ENCODE measurements at places on chromosomes 7 and 10. TPM values are rescaled to one million over a fixed set of nuclear protein-coding genes. Genes with fewer than 3 reads are reported as not detected.

DNA sequence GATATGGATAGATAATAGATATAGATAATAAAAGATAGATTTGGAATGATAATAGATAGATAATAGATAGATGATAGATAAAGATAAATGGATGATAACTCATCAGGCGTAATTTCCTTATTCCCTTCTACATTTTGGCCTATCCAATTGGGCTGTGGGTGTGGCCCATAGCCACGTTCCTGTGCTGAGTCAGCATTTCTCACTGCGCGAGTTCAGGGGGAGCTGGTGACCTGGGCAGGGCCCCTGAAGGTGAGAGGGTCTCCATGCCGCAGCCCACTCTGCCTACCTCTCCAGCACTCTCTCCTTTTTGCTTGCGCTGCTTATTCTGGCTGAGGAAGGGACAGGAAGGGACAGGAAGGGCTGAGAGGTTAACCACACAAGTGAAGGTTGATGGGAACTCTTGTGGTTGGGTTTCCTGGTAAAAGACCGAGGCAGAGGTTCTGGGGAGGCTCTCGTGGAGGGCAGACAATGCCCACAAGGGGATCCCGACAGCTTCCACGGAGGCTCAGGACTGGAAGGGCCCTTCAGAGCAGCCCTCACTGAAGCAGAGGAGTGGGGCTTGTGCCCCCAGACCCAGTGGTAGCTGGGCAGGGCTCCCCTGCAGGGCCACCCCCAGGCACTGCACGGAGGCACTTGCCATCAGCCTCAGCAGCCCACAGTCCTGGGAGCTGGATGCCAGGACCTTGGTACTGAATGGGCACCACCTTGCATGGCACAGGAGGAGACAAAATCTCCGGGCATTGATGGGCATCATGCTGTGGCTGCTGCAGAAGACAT is 247.3 kb upstream of the PITRM1 start:
- DNase-seq: no peak
- H3K4me1 ChIP-seq: peaks cover 19% of the 10 kb centered on the region
- H3K27me3 ChIP-seq: no peaks in the 10 kb centered on the region
- no peak overlapping the region for H3K4me3 ChIP-seq
- H3K27ac ChIP-seq: no peak overlapping the region

GRCh38 chr10:33273295-33274002 is 61.0 kb downstream of the NRP1 start:
- peak overlapping the region; percentile 83 for H3K27ac ChIP-seq
- H3K4me3 ChIP-seq: peak overlapping the region; percentile 34
- H3K4me1 ChIP-seq: peaks cover 38% of the 10 kb centered on the region
- H3K36me3 ChIP-seq: peaks cover 21% of the 10 kb centered on the region
- DNase-seq: peak; percentile 87
- H3K27me3 ChIP-seq: no peaks in the 10 kb centered on the region

- H3K27ac ChIP-seq: peak overlapping the region; percentile 76
- H3K36me3 ChIP-seq: no peaks in the 10 kb centered on the region
- peak; percentile 100 for DNase-seq
- H3K4me3 ChIP-seq: peak overlapping the region; percentile 58
- H3K27me3 ChIP-seq: no peaks in the 10 kb centered on the region
These were observed 532 bp upstream of the CCM2 start for GRCh38 chr7:44999245-45000092.

The CACNB2 gene
- total RNA-seq: 1.4 TPM

DNA sequence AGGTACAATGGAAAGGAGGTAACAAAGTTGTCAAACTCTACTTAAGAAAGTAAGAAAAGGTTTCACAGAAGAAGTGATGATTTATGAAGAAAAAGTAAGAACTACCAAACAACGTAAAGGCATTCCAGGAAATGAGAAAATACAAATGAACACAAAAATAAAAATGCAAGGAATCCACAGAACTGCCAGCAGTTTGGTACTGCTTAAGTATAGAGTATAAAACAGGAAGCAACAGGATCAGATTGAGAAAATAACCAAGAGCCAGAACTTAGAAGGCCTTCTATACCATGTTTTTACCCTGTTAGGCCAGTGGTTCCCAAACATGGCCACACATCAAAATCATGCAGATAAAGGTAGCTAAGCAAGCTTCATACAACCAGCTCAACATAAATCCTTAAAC is 9.2 kb downstream of the NDUFA5 start:
- H3K4me1 ChIP-seq: peaks cover 12% of the 10 kb centered on the region
- peaks cover 50% of the 10 kb centered on the region for H3K36me3 ChIP-seq
- no peak for DNase-seq
- no peak overlapping the region for H3K4me3 ChIP-seq
- no peak overlapping the region for H3K27ac ChIP-seq

DNA sequence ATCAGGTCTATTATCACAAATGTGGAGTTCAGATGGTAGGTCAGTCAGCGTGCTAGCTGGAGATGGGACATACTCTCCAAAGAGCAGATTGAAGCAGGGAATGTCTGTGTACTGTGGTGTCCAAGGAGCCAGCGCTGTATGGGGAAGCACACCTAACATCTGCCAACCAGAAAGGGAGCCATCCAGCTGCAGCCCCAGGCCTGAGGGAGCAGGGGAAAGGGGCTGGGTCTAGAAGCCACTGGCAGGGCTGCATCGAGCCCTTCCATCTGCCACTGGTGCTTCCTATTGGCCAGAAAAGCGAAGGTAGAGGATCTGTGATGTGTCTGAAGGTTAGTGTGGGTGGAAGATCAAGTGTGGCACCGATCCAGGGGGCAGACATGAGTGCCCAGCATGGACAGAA is 8.0 kb upstream of the RAMP3 start:
- DNase-seq: no peak
- H3K4me3 ChIP-seq: no peak overlapping the region
- H3K36me3 ChIP-seq: no peaks in the 10 kb centered on the region
- no peaks in the 10 kb centered on the region for H3K4me1 ChIP-seq
- peaks cover 18% of the 10 kb centered on the region for H3K27me3 ChIP-seq

- no peaks in the 10 kb centered on the region for H3K27me3 ChIP-seq
- H3K36me3 ChIP-seq: no peaks in the 10 kb centered on the region
These were observed 719.8 kb downstream of the ANKRD7 start for GRCh38 chr7:118944271-118944670.

GRCh38 chr10:28020993-28021982 is 22.4 kb upstream of the ODAD2 start:
- no peak overlapping the region for H3K4me3 ChIP-seq
- H3K36me3 ChIP-seq: no peaks in the 10 kb centered on the region
- no peaks in the 10 kb centered on the region for H3K27me3 ChIP-seq
- H3K4me1 ChIP-seq: no peaks in the 10 kb centered on the region

DNA sequence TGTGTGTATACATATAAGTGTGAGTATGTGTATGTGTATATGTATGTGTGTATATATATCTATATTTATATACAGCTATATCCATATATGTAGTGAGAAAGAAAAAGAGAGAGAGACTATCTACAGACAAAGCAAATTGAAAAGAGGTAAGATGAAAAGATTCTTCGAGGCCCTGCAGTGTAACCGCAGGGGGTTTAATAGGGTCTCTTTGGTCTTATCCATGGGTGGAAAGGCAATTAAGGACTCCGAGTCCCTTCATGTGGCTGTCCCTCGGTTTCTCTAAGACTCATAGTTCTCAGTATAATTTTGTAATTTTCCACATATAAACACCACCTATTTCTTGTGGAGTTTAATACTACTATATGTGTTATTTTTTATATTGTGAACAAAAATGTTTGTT is 50.6 kb upstream of the JAZF1 start:
- no peak overlapping the region for H3K27ac ChIP-seq
- H3K36me3 ChIP-seq: no peaks in the 10 kb centered on the region
- DNase-seq: no peak
- H3K4me1 ChIP-seq: no peaks in the 10 kb centered on the region

The NODAL gene
- total RNA-seq: not detected

- H3K4me3 ChIP-seq: no peak overlapping the region
- H3K27ac ChIP-seq: no peak overlapping the region
- no peaks in the 10 kb centered on the region for H3K27me3 ChIP-seq
- H3K4me1 ChIP-seq: no peaks in the 10 kb centered on the region
These were observed 20.3 kb upstream of the MYH16 start for GRCh38 chr7:99252166-99252895.

DNA sequence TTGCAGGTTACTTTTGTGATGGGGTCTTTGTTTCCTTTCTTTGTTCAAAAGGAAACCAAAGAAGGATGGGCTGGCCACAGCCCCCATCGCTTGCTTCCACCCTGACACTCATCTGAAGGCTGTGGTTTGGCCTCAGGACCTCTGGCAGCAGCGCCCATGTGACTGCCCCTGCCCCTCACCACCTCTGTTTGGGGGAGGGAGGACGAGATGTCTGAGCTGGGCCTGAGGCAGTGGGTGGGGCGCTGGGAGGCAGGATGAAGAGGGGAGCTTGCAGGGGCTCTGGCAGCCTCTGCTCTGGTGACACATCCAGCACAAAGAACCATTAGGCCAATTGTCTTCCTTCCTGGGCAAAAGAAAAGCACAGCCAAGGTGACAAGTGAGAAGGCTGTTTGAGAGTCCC is 15.9 kb upstream of the CHST15 start:
- peaks cover 21% of the 10 kb centered on the region for H3K4me1 ChIP-seq
- DNase-seq: no peak
- no peak overlapping the region for H3K27ac ChIP-seq
- H3K27me3 ChIP-seq: no peaks in the 10 kb centered on the region
- H3K4me3 ChIP-seq: no peak overlapping the region

DNA sequence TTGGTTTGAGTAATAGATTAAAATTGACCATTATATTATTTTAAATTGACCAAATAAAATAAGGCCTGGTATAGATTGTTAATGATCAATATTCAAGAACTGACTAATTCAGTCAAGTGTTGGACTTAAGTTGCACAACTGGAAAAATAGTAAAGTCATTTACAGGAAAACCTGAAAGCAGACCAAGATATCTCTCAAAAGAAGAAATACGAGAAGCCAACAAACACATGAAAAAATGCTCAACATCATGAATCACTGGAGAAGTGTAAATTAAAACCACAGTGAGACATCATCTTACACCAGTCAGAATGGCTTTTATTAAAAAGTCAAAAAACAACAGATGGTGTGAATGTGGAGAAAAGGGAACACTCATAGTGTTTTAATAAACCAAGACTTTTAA is 80.4 kb upstream of the MALRD1 start:
- H3K4me1 ChIP-seq: no peaks in the 10 kb centered on the region
- H3K4me3 ChIP-seq: no peak overlapping the region
- no peaks in the 10 kb centered on the region for H3K27me3 ChIP-seq
- no peaks in the 10 kb centered on the region for H3K36me3 ChIP-seq
- no peak for DNase-seq

GRCh38 chr7:137989590-137989989 is 12.3 kb downstream of the CREB3L2 start:
- H3K27ac ChIP-seq: no peak overlapping the region
- H3K27me3 ChIP-seq: no peaks in the 10 kb centered on the region
- H3K36me3 ChIP-seq: no peaks in the 10 kb centered on the region
- H3K4me3 ChIP-seq: no peak overlapping the region
- no peak for DNase-seq
- peaks cover 85% of the 10 kb centered on the region for H3K4me1 ChIP-seq

DNA sequence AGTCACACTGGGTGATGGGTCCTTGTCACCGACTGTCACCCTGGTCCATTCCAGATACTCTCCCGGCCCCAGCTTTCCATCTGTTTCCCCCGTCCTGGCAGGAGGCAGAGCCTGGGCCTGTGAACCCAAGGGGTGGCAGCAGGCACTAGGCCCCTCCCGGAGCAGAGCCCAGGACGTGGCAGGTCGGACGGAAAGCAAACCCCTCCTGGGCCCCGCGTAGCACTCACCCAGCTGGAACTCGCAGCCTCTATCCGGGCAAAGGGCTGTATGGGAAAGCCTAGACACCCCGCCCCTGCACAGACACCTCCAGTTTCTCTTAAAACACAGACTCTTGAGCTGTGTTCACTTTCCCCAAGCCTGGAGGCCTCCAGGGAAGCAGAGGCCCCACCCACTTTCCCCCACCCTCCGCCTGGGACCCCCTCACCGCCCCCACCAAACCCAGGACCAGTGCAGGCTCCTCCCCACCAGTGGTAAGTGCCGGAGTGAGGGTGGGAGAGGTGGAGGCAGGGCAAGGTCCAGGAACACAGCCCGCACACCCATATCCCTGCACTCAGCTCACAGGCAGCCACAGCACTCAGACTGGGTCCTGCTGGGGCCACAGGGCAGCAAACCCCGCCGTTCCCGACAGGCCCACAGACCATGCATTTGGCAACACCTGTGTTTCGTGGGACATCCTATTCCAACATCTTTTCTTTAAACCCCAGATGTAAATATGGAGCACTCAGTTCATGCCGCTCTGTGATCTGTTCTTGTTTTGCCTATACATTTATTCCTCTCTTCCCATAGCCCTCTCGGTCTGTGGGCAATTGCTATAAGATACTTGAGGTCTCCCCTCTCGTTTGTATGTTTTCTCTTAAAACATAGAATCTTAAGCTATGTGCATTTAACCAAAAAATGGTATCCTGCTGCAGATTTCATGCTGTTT is 98.2 kb upstream of the PDGFA start:
- no peak for DNase-seq
- no peak overlapping the region for H3K4me3 ChIP-seq
- peaks cover 22% of the 10 kb centered on the region for H3K4me1 ChIP-seq
- H3K27me3 ChIP-seq: no peaks in the 10 kb centered on the region
- no peaks in the 10 kb centered on the region for H3K36me3 ChIP-seq

The DNAJC12 gene
- total RNA-seq: 1.5 TPM

- H3K4me1 ChIP-seq: no peaks in the 10 kb centered on the region
- DNase-seq: no peak
- H3K36me3 ChIP-seq: no peaks in the 10 kb centered on the region
- no peak overlapping the region for H3K27ac ChIP-seq
- H3K27me3 ChIP-seq: no peaks in the 10 kb centered on the region
These were observed 1133.4 kb downstream of the CNTNAP2 start for GRCh38 chr7:147249956-147250355.

The CTAGE8 gene
- 4.2 TPM for total RNA-seq

The TEX47 gene
- not detected for total RNA-seq

- no peak for DNase-seq
- no peaks in the 10 kb centered on the region for H3K27me3 ChIP-seq
- peaks cover 8% of the 10 kb centered on the region for H3K4me1 ChIP-seq
- no peak overlapping the region for H3K4me3 ChIP-seq
- H3K36me3 ChIP-seq: no peaks in the 10 kb centered on the region
These were observed 3.8 kb upstream of the DMTF1 start for GRCh38 chr7:87148332-87148955.

The CYP2C19 gene
- total RNA-seq: not detected

The ITIH2 gene
- total RNA-seq: 0.32 TPM

- H3K36me3 ChIP-seq: no peaks in the 10 kb centered on the region
- DNase-seq: peak; percentile 81
- H3K27me3 ChIP-seq: no peaks in the 10 kb centered on the region
- H3K4me3 ChIP-seq: no peak overlapping the region
These were observed 125.7 kb downstream of the RGS10 start for GRCh38 chr10:119416855-119417254.

The LRIT1 gene
- not detected for total RNA-seq

The ADAM22 gene
- total RNA-seq: 2.7 TPM

GRCh38 chr7:276230-276835 is 13.6 kb upstream of the FOXL3 start:
- no peak overlapping the region for H3K4me3 ChIP-seq
- H3K4me1 ChIP-seq: no peaks in the 10 kb centered on the region
- no peaks in the 10 kb centered on the region for H3K36me3 ChIP-seq
- no peak overlapping the region for H3K27ac ChIP-seq
- H3K27me3 ChIP-seq: peaks cover 5% of the 10 kb centered on the region
- DNase-seq: no peak

GRCh38 chr7:157432957-157433576 is 96.3 kb downstream of the DNAJB6 start:
- peak; percentile 52 for DNase-seq
- no peaks in the 10 kb centered on the region for H3K27me3 ChIP-seq
- H3K36me3 ChIP-seq: no peaks in the 10 kb centered on the region
- H3K4me3 ChIP-seq: peak overlapping the region; percentile 14

- H3K36me3 ChIP-seq: no peaks in the 10 kb centered on the region
- no peaks in the 10 kb centered on the region for H3K4me1 ChIP-seq
- H3K27me3 ChIP-seq: no peaks in the 10 kb centered on the region
- no peak for DNase-seq
- no peak overlapping the region for H3K27ac ChIP-seq
These were observed 4.8 kb upstream of the CDK6 start for GRCh38 chr7:92841192-92841591.
